GM19239 (cell line): ENCODE measurements at places on chromosomes 13 and 19.
A peak's percentile ranks its signal among the peaks of the same experiment; 100 is the strongest.

DNA sequence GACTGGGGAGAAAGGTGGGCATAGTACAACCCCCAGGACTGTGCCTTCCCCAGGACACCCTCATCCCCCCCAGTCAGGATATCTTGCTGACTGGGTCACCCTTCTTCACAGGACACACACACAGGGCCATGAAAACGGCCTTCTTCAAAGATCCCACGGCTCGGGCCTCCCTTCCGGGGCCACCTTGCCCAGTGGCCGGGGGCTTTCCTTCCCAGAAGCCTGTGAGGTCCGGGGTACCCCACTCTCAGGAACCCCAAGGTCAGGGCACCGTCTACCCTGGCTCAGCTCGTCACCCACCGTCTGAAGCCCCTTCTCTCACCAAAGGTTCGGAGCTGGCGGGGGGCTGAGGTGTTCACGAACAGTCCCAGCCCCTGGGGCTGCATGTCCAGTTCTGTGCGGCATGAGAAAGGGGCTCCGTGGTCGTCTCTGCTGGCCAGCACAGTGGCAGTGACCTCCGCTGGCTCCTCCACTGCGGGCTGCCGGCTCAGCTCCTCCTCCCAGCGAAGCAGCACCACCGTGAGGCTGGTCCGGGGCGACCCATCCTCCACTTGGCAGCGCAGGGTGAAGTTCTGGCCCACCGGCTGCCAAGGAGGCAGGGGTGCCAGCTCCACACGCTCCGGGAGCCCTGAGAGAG, 2.1 kb upstream of the RAVER1 start:
- no peak for DNase-seq

- no peak for DNase-seq
Observed at GRCh38 chr19:41159881-41160280, 33.1 kb upstream of the CYP2S1 start.

- DNase-seq = no peak
Observed at GRCh38 chr13:59374691-59375090, 789.0 kb downstream of the DIAPH3 start.

DNA sequence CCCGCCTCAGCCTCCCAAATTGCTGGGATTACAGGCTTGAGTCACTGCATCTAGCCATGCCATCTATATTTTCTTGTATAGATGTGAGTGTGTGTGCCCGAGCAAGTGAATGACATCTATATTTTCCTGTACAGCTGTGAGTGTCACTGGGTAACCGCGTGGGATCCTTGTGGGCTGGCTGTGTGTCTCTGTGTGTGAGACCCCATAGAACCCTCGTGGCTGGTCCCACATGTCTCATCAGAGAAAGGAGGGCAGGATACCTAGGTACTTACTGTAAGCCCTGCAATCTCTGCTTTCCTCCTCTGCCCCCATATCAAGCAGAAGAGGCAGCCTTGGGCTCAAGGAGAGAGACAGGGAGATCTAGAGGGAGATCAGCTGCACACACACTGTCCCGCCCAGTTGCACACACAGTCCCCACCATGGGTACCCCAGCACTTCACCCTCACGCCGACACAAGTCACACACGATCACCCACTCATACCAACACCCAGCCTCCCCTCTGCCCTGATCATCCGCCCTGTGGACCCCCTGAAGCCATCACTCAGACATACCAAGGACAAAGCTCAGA, 655 bp downstream of the DENND1C start:
- no peak for DNase-seq

GRCh38 chr19:2315818-2316353, 7.9 kb upstream of the LINGO3 start:
- no peak for DNase-seq

GRCh38 chr13:50678464-50679162, 164.9 kb downstream of the DLEU7 start:
- no peak for DNase-seq

GRCh38 chr13:31090096-31090495, 71.6 kb downstream of the HSPH1 start:
- DNase-seq = no peak

GRCh38 chr13:73278186-73278585, 219.4 kb downstream of the KLF5 start:
- no peak for DNase-seq

DNA sequence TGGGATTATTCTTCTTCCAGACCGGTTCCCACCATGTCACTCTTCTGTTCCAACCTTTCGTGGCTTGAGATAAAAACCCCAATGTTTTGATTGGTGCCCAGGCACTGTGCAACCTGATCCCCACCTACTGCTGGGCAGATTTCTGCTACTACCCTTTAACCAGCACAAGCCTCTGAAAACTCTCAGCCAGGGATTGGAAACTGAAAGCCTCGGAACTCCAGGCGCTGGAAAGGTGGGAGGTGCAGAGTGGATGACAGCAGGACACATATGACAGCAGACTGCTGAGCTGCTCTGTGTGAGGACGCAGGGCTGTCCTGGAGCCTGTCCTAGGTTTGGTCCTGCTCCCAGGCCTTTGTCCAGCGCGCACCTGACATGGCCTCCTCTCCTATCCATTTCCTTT, 68.5 kb upstream of the GTF3A start:
- no peak for DNase-seq

DNA sequence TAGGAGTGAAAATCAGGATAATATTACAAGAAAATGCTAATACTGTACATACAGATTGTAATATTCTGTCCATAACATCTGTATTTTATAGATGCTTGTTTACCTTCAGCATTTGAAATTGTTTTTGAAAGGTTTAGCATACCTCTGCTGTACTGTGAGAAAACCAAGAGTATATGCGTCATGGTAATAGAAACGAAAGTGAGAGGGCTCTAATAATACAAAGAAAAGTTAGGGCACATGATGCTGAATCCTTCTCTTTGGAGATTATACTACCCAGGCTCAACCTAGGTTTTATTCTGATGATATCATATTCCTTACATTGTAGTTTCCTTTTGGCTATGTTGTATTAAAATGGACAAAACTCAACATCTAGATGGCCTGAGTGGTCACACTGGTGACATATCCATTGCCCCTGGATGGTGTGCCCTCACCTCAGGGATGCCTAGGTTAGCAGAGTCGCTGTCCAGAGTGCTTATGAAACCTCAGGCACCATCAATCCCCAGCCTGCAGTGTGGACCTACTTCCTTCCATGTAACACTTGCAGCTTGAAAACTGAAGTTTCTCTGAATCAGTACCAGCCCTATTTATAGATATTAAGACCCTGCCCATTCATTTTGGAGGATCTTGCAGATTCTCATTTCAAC, 253.7 kb downstream of the KCTD12 start:
- no peak for DNase-seq

GRCh38 chr19:38039966-38040365, 133.0 kb downstream of the SIPA1L3 start:
- no peak for DNase-seq

DNA sequence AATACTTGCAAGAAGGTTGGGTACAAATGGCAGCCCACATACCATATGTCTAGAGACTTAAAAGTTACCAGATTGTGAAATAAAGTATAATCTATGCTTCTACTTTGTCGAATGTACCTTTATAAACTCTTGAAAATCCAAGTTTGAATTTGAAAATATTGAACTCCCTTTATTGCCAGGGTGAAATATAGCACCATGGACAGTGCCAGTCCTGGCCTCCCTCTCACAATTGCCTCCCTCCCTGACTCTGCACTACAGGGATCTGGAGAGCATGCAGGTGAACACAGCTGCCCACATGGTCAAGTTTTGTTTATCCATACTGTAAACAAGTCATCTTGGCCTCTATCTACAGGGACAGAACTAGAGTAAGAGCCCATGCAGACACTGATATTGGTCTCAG, 394.1 kb upstream of the SLITRK6 start:
- no peak for DNase-seq

DNA sequence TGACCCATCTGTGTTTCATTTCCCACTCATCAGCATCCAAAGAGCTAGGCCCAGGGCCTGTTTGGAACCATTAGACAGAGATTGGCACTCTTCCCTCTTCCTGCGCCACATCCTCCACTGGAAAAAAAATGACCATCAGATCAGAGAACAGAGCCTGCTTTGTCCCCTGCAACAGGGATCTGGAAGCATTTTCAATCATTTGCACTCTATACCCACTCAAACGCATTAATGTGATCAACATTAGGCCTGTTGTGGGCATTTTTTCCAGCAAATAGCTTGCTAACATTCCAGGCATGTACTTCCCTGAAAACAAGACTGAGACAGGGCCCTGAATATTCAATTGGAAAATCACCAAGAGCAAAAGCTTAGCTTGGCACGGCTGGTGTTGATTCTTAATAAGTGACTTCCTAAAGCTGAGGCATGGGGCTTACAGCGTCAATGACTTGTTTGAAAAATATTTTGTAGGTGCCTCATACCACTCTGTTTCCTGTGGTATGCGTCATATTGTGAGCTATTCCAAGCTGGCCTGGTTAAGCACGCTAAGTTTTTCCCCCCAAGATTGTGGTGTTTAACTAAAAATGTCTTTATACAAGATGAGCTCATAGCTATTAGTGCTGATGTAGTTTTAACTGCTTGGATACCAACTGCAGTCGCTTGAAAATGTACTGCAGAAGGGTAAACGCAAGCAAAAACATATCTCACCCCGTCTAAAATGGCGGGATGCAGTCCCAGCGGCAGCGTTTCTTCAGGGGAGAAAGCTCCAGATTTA, 404.4 kb downstream of the SPRY2 start:
- DNase-seq = no peak

- DNase-seq = no peak
Observed at GRCh38 chr19:8036434-8037099, 16.0 kb upstream of the CCL25 start.

GRCh38 chr19:50167314-50167721, 4.2 kb upstream of the IZUMO2 start:
- no peak for DNase-seq

- DNase-seq = no peak
Observed at GRCh38 chr13:68057836-68058235, 827.7 kb upstream of the PCDH9 start.

DNA sequence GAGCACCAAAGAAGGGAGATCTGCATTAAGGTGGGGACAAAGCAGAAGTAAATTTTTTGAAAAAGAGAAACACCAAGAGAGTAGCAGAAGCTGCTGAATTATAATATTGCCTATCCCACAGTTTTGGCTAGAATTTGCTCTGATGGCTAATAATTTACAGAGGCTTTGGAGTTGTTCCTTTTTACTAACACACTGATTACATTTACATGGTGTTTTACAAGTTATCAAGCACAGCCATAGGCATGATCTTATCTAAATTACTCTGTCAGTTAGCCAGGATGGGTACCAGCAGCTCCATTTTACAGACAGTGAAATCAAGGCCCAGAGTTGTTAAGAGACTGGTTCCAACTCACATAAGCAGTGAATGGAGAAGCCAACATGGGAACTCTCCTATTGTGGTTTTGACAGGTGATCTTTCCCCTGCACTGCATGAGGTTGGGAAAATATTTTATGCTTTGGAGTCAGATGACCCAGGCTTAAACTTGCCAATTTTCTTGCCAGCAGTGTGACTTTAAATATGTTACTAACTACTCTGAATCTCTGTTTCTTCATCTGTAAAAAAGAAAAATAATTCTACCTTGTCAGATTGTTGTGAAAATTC, 33.5 kb upstream of the ESD start:
- DNase-seq = no peak

GRCh38 chr19:35528218-35529038, at the start of gene SBSN:
TSS of gene SBSN (minus strand) at chr19:35528311. CDS start at chr19:35528281, 30 bp downstream.
- no peak for DNase-seq

DNA sequence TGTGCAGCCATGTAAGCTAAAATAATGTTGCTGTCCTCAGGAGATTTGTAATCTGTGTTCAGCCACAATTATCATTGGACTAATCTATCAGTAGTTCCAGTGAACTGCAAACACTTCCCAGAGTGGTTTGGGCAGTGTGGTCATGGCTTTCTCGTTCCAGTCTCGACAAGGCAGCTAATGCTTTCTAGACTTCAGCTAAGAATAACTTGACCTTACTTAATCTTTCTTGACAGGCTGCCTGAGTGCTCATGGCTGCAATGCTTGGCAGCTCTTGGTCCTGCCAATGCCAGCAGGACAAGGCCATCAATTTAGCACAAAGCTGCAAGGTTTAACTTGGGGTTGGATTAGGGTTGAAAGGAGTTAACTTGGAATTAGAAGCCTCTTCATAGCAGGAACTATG, 32.8 kb downstream of the ATP12A start:
- DNase-seq = no peak

- DNase-seq = no peak
Observed at GRCh38 chr13:111372651-111373425, 52.4 kb downstream of the TEX29 start.

- DNase-seq = peak; percentile 98
Observed at GRCh38 chr19:7515645-7516151, at the start of gene ZNF358. TSS of gene ZNF358 (plus strand) at chr19:7516103. CDS start at chr19:7519243, 3,140 bp downstream.

- DNase-seq = no peak
Observed at GRCh38 chr13:44465318-44465717, 91.7 kb downstream of the SERP2 start.

- DNase-seq = peak; percentile 5
Observed at GRCh38 chr13:28204690-28205443, 66.5 kb downstream of the PAN3 start.

DNA sequence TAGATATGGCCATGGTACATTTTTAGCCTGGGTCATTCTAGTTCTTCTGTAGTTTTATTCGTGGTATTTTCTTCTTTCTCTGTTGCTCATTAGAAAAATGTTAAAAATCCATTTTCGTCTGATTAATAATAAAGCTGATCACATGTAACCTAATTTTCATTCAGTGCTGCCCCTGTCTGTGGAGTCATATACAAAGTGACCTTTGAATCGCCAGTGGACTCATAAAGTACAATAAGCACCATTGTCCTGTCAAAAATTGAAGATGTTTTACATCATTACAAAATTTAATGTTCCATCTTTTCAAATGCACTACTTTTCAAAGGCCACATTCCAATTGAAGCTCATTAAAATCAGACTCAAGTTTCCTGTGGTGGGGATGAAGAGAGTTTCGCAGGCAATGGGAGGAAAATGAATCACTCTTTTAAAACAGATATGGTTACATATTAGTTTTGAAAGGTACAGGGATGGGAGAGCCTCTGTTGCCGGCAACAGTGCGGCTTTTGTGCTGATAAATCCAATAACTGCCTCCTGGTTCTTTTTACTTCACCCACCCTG, 205.4 kb downstream of the ZNF536 start:
- DNase-seq = no peak

DNA sequence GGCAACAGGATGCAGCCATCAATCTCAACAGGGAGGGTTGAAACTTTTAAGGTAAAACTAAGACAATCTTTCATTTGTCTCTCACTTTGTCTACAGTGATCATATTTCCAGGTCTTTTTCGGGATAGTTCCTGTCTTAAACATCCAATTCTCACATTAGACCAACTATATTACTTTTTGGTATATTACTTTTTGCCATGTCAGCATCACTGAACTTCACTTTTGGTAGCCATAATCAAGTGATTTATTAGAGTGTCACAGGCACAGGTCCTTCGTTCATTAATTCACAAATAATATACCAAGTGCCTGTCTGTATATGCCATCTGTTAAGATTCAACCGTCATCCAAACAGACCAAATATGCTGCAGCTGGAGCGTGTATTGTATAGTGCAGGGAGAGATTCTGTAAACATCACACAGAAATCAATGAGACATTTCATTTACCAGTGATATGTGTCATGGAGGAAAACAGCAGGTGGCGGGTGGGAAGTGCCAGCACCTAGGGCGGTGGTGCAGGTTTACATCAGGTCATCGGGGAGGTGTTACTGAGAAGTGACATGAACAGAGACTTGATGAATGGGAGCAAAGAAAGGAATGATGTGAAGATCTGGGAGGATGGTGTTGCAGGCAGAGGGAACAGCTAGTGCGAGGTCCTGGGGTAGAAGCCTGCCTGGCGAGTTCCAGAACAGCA, 24.9 kb downstream of the ARHGEF7 start:
- DNase-seq = no peak
